ENCODE measurements at places on chromosomes 12 and 14. TPM values are rescaled to one million over a fixed set of nuclear protein-coding genes. Genes with fewer than 3 reads are reported as not detected.

Gene RASSF3
- total RNA-seq, result 52.8 TPM

Gene TMEM116
- total RNA-seq, result 9.4 TPM

Gene RFLNA
- total RNA-seq, result 0.10 TPM

Gene HOXC6
- total RNA-seq, result not detected

Gene HOXC12
- total RNA-seq, result not detected
